ENCODE measurements at places on chromosomes 16 and 17.

GRCh38 chr17:80498242-80498919, 22.0 kb upstream of the NPTX1 start:
- DNase-seq = no peak

DNA sequence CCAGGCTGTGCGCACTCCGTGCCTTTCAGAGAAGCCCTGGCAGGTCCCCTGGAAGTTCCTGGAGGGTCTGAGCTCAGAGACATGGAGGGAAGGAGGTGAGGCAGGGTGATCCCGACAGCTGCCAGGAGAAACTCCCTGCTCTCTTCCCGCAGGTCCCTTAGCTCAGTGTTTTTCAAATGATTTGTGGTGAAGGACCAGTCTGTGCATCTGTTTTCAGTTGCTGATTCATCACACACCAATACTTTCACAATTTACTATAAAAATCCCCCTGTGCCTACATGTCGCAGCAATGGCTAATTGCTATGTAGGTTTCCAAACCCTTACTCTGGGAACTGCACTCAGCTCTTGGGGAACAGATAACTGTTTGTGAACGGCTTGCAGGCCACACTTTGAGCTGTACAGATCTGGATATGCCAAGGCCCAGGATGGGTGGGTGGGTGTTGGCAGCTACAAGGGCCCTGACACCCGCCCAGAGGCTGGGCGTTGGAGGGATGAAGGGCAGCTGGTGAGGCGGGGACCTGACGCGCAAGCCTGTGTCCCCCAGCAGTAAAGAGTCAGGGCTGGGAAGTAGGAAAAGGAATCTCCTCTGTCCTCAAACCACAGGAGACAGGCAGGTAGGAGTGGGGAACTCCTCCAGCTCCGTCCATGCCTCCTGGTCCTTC, 20.5 kb upstream of the EMP2 start:
- DNase-seq = no peak

DNA sequence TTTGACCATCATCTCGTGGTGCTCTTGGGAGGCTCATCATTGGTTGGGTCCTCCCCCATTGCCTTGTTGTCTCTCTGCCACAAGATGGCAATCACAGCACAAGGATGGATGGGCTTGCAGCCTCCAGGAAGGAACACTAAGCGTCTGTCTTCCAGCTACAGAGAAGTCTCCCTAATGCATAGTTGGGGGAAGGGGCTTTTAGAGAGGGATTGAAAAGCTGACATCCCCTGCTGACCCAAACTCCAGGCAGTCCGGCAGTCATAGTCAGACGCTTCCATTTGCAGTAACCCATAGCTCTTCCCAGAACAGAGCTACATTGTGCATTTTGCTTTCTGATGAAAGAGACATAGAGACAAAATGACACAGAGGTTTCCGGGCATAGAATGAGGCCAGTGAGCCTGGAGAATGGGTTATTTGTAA, 111.4 kb downstream of the UTP18 start:
- peak; percentile 87 for DNase-seq

DNA sequence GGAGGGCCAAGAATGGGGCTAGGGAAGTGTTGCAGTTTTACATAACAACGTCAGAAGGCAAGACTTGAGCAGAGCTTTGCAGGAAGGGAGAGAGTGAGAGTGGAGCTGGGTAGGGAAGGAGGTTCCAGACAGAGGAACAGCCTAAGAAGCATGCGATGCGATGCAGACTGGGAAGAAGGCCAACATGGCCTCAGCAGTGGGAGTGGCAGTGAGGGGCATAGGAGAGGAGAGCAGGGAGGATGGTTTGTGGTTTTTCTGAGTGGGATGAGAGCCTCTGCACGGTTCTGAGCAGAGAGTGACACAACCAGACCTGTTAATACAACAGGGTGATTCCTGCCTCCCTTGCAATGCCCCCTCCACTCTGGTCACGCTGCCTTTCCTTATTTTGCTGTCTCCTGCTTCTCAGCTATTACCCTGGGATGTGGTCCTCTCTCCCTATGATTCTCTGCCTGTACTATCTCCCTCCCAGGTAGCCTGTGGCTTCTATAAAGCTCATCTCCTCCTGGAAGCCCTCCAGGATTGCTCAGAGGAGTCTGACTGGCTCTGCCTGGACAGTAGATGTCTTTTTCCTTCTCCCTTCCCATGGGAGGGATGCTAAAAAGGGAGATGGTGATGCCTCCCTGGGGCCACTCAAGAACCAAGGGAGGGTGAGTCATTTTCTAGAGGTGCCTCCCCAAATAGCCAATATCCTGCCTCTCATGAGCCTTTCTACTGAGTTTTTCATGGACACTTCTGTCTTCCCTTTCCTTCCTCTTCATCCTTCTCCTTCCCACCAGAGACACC, 38.7 kb upstream of the NGFR start:
- DNase-seq = no peak

GRCh38 chr16:83974475-83974874, 6.4 kb downstream of the NECAB2 start:
- no peak for DNase-seq

GRCh38 chr16:3065069-3065741, at the start of gene IL32:
IL32 (plus strand) TSS chr16:3065640; CDS start chr16:3065812, 172 bp downstream.
- DNase-seq = no peak

- peak; percentile 85 for DNase-seq
Measured at GRCh38 chr16:68744744-68745280, 7.7 kb downstream of the CDH1 start.

DNA sequence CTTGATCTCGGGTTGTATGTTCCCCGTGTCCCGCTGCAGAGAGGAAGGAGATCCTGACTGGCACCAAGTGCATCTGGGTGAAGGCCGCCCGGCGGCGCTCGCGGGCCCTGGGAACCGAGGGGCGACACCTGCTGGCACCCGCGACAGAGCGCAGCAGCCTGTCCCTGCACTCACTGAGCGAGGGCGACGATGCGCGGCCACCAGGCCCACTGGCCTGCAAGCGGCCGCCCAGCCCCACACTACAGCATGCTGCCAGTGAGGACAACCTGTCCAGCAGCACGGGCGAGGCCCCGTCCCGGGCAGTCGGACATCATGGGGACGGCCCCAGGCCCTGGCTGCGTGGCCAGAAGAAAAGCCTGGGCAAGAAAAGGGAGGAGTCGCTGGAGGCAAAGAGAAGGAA, 7.5 kb downstream of the BTBD17 start:
- no peak for DNase-seq

DNA sequence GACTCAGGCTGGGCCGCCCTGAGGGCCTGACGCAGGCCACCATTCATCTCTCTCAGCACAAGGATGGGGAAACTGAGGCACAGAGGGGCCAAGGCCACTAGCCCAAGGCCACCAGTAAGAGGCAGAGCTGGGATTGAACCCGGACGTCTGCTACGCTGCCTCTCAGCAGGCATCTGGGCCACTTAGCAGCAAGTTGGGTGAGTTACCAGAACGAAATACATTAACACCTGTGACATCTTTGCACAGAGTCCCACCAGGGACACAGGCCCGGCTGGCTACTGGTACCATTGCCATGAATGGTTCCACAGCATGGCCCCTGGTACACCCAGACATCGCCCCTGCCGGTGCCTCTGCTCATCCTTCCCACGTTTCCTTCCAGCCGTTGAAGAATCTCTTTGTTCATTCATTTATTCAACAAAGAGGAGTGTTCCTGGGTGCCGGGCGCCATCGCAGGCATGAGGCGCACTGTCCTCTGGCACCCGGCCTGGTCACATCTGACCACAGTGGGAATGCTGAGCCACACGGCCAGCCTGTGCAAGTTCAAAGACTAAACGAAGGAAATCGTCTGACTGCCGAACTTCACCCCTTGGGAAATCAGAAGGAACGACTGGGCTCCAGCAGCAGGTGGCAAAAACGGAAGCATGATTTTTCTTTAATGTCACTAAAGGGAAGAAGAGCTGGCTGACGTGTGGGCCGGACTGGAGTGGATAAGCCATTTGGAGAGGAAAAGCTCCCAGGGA, 7.4 kb upstream of the ZNF469 start:
- DNase-seq = no peak

- DNase-seq = no peak
Measured at GRCh38 chr17:37089956-37090355, 141.2 kb downstream of the AATF start.

DNA sequence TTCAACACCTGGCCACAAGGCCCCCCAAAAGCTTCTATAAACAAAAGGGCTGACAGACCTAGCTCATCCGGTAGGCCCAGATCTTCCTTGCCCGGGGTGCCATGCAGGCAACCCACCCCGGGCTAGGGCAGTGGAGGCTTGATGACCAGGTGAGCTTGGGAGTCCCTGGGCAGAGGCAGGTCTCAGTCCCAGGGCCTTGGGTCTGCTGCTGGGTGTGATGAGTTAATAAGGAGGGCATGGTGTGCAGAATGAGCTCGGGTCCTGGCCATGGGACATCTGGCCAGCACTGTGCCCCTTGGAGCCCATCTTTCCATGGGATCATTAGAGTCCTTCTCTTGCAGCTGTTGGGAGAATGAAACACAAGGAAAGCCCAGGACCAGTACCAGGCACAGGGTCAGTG, 20.2 kb upstream of the MPRIP start:
- no peak for DNase-seq

- DNase-seq = no peak
Measured at GRCh38 chr17:66426397-66427033, 124.1 kb downstream of the PRKCA start.

- DNase-seq = no peak
Measured at GRCh38 chr16:48332978-48333377, 52.2 kb downstream of the SIAH1 start.

DNA sequence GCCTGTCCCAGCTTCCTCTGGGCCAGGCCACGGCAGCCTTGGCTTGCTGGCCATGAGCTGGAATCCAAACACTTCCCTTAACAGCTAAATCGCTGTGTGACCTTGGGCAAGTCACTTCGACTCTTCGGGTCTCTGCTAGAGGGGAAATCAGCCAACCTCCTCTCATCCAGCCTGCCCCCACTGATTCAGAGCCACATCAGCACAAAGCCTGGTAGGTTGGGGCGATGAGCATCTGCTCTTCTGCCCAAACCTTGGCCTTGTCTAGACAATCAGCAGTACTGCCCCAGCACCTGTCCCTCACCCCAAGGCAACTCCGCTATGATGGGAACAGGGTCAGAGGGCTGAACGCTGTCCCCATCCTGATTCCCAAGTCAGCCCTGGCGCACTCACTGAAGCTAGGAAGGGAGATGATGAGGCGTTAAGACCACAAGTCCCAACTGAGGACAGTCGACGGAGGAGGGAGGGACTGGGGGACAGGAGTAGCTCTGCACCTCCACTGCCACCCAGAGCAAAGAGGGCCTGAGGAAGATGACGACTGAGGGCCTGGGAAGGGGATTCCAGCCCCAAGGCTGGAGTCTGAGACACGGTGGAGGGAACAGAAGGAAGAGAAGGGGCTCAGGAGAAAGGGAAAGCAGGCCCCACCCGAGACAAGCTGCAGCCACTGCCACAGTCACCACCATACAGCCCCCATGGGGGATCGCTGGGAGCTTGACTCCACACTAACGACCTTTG, 1.3 kb downstream of the CLUH start:
- DNase-seq = no peak

GRCh38 chr17:48997103-48997826, at the start of gene IGF2BP1:
IGF2BP1 (plus strand) TSS chr17:48997385; CDS start chr17:48997746, 361 bp downstream.
- DNase-seq = no peak

DNA sequence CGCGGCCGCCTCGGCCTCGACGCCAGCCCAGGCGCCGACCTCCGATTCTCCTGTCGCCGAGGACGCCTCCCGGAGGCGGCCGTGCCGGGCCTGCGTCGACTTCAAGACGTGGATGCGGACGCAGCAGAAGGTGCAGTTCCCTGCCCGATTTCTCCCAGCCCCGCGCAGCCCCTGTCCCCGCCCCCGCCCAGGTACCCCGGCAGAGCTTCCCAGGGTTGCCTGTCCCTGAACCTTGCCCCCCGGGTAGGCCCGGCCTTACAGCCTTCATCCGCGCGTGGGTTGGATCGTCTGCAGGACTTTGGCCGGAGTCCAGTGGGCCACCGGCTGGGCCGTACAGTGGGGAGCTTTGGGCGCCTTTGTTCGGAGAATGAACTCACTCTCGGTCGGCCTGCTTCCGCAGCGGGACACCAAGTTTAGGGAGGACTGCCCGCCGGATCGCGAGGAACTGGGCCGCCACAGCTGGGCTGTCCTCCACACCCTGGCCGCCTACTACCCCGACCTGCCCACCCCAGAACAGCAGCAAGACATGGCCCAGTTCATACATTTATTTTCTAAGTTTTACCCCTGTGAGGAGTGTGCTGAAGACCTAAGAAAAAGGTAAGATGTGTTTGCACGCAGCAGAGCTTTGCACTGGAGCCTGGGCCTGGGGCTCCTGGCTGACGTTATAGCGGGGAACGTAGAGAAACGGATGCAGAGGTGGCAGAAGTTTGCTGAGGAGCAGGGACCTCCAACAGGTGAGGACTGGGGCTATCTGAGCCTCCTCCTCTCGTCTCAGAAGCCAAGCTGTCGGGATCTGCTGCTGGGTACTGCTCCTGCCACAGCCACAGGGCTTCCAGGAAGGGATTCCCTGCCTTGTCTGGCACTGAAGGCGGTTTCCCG, 593 bp downstream of the GFER start:
- DNase-seq = no peak

DNA sequence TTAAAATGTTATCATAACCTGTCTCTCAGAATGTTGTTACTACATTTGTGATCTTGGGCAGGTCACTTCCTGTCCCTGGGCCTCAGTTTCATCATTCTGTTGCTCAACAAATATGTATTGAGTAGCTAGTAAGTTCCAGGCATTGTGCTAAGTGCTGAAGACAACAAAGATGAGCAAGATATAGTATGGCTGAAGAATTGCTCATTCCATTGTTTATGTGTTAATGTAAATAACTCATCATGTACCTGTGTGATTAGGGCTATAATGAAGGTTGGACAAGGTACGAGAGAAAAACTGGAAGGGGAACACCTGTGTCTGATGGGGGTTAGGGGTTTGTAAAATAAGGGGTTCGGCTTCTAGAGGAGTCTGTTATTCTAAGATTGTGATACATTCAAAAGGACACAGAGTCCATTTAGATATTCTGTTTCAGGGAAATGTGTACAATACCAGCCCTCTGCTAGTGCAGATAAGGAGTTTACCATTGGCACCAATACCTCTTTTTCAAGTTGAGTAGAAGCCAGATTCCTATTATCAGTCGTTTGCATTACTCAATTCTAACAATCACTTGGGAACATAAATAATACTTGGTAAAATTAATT, 20.0 kb downstream of the TUBG1 start:
- DNase-seq = no peak

GRCh38 chr16:9060225-9060624, 31.2 kb upstream of the HAPSTR1 start:
- DNase-seq = no peak

DNA sequence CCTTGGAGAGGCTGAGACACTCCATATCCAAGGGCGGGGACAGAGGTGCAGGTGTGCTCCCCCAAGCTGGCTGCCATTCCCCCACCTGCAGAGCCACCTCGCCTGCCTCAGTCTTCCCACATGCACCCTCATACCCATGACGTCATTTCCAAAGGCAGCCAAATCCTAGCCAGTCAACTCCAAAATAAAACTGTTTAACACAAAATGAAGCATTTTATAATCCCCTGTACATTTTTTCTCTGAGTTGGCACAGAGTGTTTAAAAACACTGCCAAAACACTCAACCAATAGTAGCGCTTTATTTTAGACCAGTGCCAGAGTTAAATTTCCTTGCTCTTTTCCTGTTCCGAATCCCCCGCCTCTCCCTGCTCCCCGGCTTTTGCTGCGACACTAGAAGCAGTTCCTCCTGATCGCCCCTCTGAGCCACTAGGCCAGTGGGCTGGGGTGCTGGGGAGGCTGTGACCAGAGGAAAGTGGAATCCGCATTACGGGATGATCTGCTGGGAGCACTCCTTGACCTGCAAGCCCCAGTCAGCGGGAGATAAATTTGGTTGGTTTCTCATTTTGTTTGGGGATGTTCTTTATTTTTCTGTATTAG, 139.5 kb downstream of the ZNF423 start:
- no peak for DNase-seq

All from NCI-H774 (cell line).